Endodermal cell (in vitro differentiated cells): ENCODE measurements at places on chromosomes 6 and 20. TPM values are rescaled to one million over a fixed set of nuclear protein-coding genes. Genes with fewer than 3 reads are reported as not detected.

Gene RPS6KA2
- total RNA-seq: 15.3 to 17.9 TPM (median 15.9 TPM) in 3 replicates

Gene CST9
- not detected in 2 replicates for total RNA-seq

Gene WFDC5
- total RNA-seq: not detected in 2 replicates

Gene RAD21L1
- not detected in 2 replicates for total RNA-seq

Gene ECT2L
- not detected in 2 replicates for total RNA-seq

Gene TGM3
- total RNA-seq: 0.29 and 0.32 TPM in 2 replicates

Gene GLP1R
- not detected in 3 replicates for total RNA-seq

Gene CAP2
- 27.9 and 29.8 TPM in 2 replicates for total RNA-seq

Gene GNRH2
- 0.86 and 2.5 TPM in 2 replicates for total RNA-seq

DNA sequence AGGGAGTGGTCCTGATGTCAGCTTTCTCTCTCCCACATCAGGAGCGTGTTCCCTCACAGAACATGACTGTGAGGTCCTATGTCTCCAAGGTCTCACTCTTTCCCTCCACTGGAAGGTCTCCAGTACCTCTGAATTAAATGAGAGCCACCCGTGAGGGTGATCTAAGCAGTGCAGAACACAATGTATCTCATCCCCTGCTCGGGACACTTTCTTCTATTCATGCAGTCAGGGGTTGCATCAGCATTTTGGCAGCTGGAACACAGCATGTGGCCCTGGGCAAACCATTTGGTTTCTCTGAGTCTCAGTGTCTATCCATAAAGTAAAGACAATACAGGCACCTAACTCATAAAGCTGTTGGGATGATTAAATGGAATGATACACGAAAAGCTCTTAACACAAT lies 34.2 kb downstream of the MAFB start:
- no peaks in the 10 kb centered on the region for H3K36me3 ChIP-seq
- H3K4me1 ChIP-seq: no peaks in the 10 kb centered on the region
- no peaks in the 10 kb centered on the region for H3K27me3 ChIP-seq
- no peak overlapping the region for H3K27ac ChIP-seq
- no peak overlapping the region for H3K4me3 ChIP-seq

DNA sequence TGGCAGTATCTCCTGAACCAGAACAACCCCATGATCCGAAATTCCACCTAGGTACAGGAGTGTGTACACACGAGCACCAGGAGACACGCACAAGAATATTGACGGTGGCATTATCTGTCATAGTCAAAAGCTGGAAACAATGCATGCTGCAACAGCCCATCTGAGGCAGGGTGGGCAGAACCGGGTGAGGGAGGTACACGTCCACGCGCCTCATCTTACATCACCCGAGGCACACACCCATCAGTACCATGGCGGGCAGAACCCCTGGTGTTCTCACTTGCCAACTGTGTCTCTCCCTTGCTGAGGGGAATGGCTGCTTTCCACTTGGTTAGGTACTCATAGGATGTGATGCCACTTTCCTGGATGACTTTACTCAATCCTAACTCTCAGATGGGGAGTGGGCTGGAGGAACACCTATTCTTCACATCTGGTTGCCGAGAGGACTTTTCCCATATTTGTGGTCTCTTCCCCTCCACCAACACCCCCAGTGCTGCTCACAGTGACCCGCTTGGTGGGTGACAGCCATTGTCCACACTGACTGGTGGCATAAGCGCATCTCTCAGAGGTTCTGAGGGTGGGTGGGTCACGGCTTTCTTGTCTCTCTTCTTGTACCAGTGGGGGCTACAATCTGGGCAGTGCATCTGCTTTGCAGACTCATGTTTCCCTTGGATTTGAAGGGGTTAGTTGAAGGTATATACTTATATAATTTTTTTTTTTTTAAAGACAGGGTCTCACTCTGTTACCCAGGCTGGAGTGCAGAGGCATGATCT lies 13.5 kb downstream of the PPP1R3G start:
- H3K27me3 ChIP-seq: no peaks in the 10 kb centered on the region
- no peak overlapping the region for H3K4me3 ChIP-seq
- no peaks in the 10 kb centered on the region for H3K36me3 ChIP-seq
- no peak overlapping the region for H3K27ac ChIP-seq

DNA sequence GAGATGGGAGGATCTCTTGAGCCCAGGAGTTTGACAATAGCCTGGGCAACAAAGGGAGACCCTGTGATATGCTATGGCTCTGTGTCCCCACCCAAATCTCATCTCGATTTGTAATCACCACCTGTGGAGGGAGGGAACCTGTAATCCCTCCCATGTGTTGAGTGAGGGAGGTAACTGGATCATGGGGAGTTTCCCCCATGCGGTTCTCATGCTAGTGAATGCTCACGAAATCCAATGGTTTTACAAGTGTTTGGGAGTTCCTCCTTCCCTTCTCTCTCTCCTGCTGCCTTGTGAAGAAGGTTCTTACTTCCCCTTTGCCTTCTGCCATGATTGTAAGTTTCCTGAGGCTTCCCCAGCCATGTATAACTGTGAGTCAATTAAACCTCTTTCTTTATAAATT lies 3.4 kb downstream of the NUDT3 start:
- no peak overlapping the region for H3K4me3 ChIP-seq
- no peak overlapping the region for H3K27ac ChIP-seq
- H3K27me3 ChIP-seq: no peaks in the 10 kb centered on the region
- H3K36me3 ChIP-seq: no peaks in the 10 kb centered on the region
- DNase-seq: no peak

GRCh38 chr20:63246490-63247288 lies 7.6 kb downstream of the NKAIN4 start:
- no peaks in the 10 kb centered on the region for H3K4me1 ChIP-seq
- peak; percentile 79 for DNase-seq
- H3K27ac ChIP-seq: no peak overlapping the region
- no peak overlapping the region for H3K4me3 ChIP-seq
- H3K27me3 ChIP-seq: peaks cover 1% of the 10 kb centered on the region
- H3K36me3 ChIP-seq: no peaks in the 10 kb centered on the region

- H3K4me1 ChIP-seq: no peaks in the 10 kb centered on the region
- DNase-seq: no peak
- no peak overlapping the region for H3K4me3 ChIP-seq
- peaks cover 3% of the 10 kb centered on the region for H3K27me3 ChIP-seq
- H3K36me3 ChIP-seq: no peaks in the 10 kb centered on the region
Measured at GRCh38 chr6:134937426-134937825, 12.5 kb downstream of the ALDH8A1 start.

DNA sequence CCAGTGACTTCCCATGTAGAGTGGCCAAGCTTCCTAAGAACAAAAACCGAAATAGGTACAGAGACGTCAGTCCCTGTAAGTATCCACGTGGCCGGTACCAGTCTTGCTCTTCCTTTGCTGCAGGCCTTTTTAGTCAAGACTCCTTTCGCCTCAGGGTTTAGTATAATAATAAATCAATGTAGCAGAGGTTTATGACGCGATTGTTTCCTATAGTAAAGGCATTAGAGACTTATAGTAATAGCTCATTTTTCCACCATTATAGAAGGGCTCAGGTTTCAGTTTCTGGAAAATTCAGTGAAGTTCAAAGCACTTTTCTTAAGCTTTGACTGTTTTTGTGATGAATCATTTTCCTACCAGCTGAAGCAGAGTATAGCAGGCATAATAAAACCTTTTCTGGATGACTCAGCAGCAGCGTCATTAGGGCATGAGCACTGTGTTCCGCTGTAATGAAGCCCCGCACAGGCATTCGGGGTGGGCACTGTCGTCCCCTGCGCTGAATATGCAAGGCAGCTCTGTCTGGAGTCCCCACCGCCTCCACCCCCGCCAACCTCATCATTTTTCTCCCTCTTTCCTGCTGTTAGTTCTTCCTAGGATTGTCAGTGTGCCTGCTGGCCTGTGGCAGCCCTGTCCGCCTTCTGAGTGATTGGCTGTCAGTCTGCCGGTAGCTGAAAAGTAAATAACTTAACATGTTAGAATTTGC lies 51.3 kb downstream of the PTPN1 start:
- peaks cover 57% of the 10 kb centered on the region for H3K36me3 ChIP-seq
- H3K27me3 ChIP-seq: no peaks in the 10 kb centered on the region
- no peaks in the 10 kb centered on the region for H3K4me1 ChIP-seq
- peak overlapping the region; percentile 56 for H3K27ac ChIP-seq
- no peak for DNase-seq

- no peaks in the 10 kb centered on the region for H3K36me3 ChIP-seq
- H3K27me3 ChIP-seq: no peaks in the 10 kb centered on the region
- DNase-seq: no peak
- H3K4me1 ChIP-seq: no peaks in the 10 kb centered on the region
- no peak overlapping the region for H3K4me3 ChIP-seq
Measured at GRCh38 chr6:83844170-83844569, 9.0 kb upstream of the RIPPLY2 start.

GRCh38 chr6:144294016-144294415 lies 8.9 kb downstream of the UTRN start:
- no peaks in the 10 kb centered on the region for H3K4me1 ChIP-seq
- H3K27me3 ChIP-seq: no peaks in the 10 kb centered on the region
- H3K36me3 ChIP-seq: peaks cover 63% of the 10 kb centered on the region
- H3K4me3 ChIP-seq: no peak overlapping the region

GRCh38 chr6:12200015-12200564 lies 90.1 kb upstream of the EDN1 start:
- DNase-seq: no peak
- H3K36me3 ChIP-seq: no peaks in the 10 kb centered on the region
- H3K4me1 ChIP-seq: no peaks in the 10 kb centered on the region

GRCh38 chr6:113739041-113739655 lies 118.0 kb upstream of the MARCKS start:
- no peak overlapping the region for H3K4me3 ChIP-seq
- H3K27ac ChIP-seq: no peak overlapping the region
- H3K27me3 ChIP-seq: no peaks in the 10 kb centered on the region
- DNase-seq: no peak

- no peaks in the 10 kb centered on the region for H3K36me3 ChIP-seq
- H3K4me1 ChIP-seq: no peaks in the 10 kb centered on the region
- peaks cover 19% of the 10 kb centered on the region for H3K27me3 ChIP-seq
- DNase-seq: no peak
Measured at GRCh38 chr20:58508762-58509395, 6.3 kb downstream of the APCDD1L start.

- no peak for DNase-seq
- no peaks in the 10 kb centered on the region for H3K36me3 ChIP-seq
- peaks cover 9% of the 10 kb centered on the region for H3K27me3 ChIP-seq
- no peak overlapping the region for H3K4me3 ChIP-seq
- no peaks in the 10 kb centered on the region for H3K4me1 ChIP-seq
Measured at GRCh38 chr20:42484335-42484734, 705.4 kb downstream of the PTPRT start.

GRCh38 chr6:126111327-126111726 lies 125.0 kb downstream of the TRMT11 start:
- no peaks in the 10 kb centered on the region for H3K27me3 ChIP-seq
- H3K4me1 ChIP-seq: no peaks in the 10 kb centered on the region
- H3K27ac ChIP-seq: no peak overlapping the region
- no peaks in the 10 kb centered on the region for H3K36me3 ChIP-seq
- DNase-seq: no peak
- H3K4me3 ChIP-seq: no peak overlapping the region

DNA sequence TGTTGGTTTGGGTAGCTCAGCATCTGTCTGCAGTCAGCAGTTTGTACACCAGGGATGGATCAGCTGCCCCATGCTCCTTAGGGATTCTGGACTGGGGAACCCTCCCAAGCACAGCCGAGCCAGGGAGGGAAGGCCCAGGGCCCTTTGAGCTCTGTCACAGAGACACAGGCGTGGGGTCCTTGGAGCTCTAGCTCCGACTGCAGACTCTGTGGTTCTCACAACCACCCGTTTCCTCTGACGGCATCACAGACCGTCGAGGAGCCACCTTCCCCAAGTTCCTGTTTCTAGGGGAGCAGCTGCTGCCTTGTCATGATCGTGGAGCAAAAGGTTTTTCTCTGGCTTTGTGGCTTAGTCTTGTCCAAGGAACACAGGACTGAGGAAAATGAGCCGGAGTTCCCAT lies at the start of gene SLA2:
SLA2 (minus strand) TSS at position 199 of the 400 bp plus-strand sequence. CDS start 4,861 bp downstream, outside the sequence.
- H3K27me3 ChIP-seq: no peaks in the 10 kb centered on the region
- H3K27ac ChIP-seq: no peak within 1 kb of the TSS
- DNase-seq: no peak
- no peaks in the 10 kb centered on the region for H3K36me3 ChIP-seq
- peaks cover 13% of the 10 kb centered on the region for H3K4me1 ChIP-seq

- no peaks in the 10 kb centered on the region for H3K27me3 ChIP-seq
- no peaks in the 10 kb centered on the region for H3K36me3 ChIP-seq
- DNase-seq: no peak
- no peak overlapping the region for H3K4me3 ChIP-seq
Measured at GRCh38 chr6:136780972-136781371, 11.3 kb downstream of the MAP3K5 start.

- no peaks in the 10 kb centered on the region for H3K27me3 ChIP-seq
- H3K36me3 ChIP-seq: no peaks in the 10 kb centered on the region
- H3K27ac ChIP-seq: no peak overlapping the region
- no peak overlapping the region for H3K4me3 ChIP-seq
- no peak for DNase-seq
Measured at GRCh38 chr6:116452531-116452930, 8.6 kb upstream of the CALHM6 start.

DNA sequence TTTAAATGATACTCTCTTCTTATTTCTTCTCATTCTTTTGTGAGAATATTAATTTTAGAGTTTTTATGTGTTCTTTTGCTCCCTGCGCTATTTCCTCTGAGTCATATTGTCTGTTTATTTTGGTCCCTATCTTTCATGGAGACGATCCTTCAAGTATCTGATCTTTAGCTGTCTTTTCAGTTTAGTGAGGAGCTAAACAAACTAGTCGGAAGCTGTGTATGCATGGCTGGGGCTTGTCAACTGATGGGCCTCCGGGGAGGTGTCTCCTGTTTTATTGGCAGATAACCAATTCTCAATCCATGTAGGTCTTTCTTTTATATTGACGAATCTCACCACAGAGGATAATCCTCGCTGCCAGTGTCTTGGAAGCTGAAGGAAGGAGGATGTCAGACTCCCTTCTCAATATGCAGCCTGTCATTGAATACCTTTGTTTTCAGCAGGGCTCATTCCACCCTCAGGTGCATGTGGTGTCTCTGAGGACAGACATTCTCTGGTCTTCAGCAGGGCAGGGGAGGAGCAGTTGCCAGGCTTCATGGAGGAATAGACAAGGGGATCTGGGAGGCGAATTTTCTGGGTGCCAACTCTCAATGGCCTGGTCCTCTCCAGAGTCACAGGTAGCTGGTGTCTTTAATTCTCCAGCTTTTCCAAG lies 64.9 kb downstream of the RNF182 start:
- H3K27me3 ChIP-seq: no peaks in the 10 kb centered on the region
- no peaks in the 10 kb centered on the region for H3K36me3 ChIP-seq
- no peak for DNase-seq
- no peak overlapping the region for H3K4me3 ChIP-seq

DNA sequence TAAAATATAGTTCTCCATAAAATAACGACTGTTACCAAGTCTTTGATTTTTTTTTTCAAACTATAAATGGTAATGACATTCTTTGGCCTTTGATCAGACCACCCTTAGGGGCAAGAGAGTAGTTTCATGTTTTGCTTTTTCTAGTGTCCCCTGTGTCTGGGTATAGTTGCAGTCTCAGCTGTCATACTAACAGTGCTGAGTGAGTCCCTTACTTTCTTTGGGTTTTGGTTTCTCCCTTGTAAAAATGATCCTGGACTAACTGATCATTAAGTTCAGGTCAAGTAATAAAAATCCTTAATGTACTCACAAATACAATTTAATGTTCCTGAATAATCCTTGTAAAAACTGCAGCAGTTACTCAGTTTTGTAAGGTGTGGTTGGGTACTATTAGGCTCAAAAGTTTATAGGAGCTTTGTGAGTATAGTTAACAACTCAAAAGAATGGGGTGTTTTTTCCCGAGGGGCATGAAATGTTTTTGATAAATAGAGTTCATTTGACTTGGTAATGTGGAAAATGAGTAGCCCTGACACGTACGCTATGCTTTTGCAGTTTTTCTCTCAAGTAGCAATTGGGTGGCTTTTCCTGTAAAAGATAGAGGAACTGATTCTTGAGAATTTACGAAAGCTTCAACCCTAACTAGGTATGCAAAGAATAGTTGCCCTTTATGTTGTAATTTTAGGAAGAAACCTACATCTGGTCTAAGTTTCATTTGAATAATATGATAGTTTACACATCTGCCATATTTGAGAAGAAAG lies 6.2 kb downstream of the PTPN1 start:
- no peak for DNase-seq
- peaks cover 2% of the 10 kb centered on the region for H3K4me1 ChIP-seq
- H3K27me3 ChIP-seq: no peaks in the 10 kb centered on the region
- no peak overlapping the region for H3K27ac ChIP-seq
- H3K4me3 ChIP-seq: no peak overlapping the region
